Breast epithelium (tissue), 4 donors: ENCODE measurements at places on chromosomes 7 and 10. TPM values are rescaled to one million over a fixed set of nuclear protein-coding genes. Genes with fewer than 3 reads are reported as not detected.

The PAPOLB gene
- total RNA-seq, result 0.15 TPM

DNA sequence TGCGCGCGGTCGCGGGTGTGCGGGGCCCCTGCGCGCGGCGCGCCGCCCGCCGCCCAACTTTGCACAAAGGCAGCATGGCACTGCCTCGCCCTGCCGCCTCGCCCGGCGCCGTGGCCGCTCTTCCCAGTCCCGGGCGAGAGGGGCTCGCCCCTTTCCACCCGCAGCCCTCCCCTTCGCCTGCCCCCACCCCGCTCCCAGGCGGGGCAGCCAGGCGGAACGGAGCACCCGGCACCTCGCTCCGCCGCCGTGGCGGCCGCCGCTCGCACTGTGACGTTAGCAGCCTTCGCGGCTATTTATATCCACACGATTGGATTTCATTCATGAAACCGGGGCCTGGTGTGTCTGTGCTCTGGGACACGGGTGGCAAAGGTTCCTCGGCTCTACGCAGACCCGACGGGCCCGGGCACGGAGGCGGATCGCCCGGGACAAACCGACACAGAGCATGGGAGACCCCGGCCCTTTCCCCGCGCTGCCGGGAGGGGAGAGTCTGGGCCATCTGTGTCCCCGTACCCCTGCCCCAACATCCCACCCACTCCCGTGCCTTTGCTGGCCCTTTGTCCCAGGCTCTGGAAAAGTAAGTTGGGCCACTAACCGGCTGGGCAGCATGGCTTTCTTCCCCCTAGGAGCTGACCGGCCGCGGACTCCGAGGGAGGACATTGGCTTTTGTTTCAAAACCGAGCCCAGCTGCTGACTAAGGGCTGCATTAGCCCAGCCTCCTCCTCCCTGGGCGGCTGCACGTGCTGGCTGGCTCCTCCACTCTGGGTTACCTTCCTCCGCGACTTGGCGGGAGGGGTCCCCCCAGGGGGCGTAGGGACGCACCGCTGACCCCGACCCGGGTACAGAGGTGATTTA is at the start of gene RHOBTB1:
Gene RHOBTB1 (minus strand): TSS at position 128 of the 852 bp plus-strand sequence. CDS start 32,643 bp downstream, outside the sequence.
- peak; percentile 48 for DNase-seq

GRCh38 chr10:67609996-67610793 is 85.8 kb downstream of the CTNNA3 start:
- no peak for DNase-seq

DNA sequence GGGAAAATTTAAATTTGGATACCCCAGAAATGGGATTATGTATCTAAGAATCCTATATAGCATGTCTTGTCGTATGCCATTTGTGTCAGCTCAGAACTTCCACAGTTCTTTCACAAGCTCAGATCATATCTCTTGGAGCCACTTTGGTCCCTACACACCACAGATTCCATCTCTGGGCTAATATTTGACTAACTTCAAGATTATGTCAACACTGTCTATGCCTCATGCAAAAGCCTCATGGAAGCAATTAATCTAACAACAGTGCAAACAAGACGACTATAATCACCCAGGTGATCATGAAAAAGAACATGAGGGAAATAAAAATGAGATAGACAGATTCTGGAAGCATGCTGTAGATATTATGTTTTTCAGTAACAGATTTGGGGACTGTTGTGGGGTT is 189.1 kb downstream of the LRRTM3 start:
- no peak for DNase-seq

The ATOH7 gene
- total RNA-seq, result not detected

The GPR146 gene
- 24.1 TPM for total RNA-seq

- DNase-seq, result no peak
Measured at GRCh38 chr10:88309365-88309764, 273.8 kb downstream of the RNLS start.

The ADIRF gene
- 1,074 TPM for total RNA-seq

- DNase-seq, result no peak
Measured at GRCh38 chr7:130942211-130942964, 208.4 kb upstream of the KLF14 start.

The ARMC3 gene
- total RNA-seq, result not detected

DNA sequence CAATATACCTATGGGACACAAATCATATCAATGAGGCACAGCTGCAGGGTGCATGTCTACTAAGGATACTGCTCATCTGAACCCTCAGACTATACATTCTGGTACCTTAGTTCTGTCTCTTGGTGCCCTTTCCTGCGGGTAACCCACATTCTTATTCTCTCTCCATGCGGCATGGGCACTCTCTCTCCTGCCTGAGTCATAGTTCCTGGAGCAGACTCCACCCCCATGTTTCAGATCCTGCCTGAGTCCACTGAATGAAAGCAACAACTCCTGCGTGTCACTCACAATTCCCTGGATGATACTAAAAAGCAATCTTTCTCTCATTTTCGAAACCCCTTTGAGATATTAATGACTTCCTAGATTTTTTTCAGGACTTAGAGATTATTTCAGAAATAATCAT is 653.1 kb upstream of the C7orf33 start:
- DNase-seq, result no peak

GRCh38 chr10:91944880-91945630 is 21.5 kb downstream of the BTAF1 start:
- no peak for DNase-seq

The SLC26A3 gene
- not detected for total RNA-seq

GRCh38 chr10:126478546-126478945 is 90.3 kb upstream of the ADAM12 start:
- no peak for DNase-seq

- no peak for DNase-seq
Measured at GRCh38 chr7:123769371-123769770, 20.6 kb upstream of the WASL start.

The ESYT2 gene
- 155 TPM for total RNA-seq

DNA sequence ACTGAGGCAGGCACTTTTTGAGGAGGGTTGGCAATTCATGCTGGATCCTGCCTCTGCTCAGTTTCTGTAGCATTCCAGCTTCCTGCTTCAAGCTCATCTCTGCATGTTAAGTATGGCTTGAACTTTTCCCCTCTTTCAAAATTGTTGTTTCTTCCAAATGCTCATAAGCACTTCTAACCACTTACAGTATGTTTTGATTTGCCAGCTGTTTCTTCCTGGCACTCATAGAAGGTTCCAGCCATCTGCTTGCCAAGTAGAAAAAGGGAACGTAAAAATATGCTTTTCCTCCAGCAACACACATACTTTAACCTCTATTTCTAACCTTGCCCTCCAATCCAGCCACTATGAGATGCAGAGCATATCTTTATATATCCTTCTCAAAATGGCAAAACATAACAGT is 692.6 kb upstream of the COBL start:
- no peak for DNase-seq

The MMD2 gene
- not detected for total RNA-seq

The SUN3 gene
- total RNA-seq, result not detected

GRCh38 chr7:87116315-87116714 is 35.9 kb upstream of the DMTF1 start:
- DNase-seq, result no peak

- DNase-seq, result no peak
Measured at GRCh38 chr10:123864923-123865322, 26.7 kb downstream of the CPXM2 start.

DNA sequence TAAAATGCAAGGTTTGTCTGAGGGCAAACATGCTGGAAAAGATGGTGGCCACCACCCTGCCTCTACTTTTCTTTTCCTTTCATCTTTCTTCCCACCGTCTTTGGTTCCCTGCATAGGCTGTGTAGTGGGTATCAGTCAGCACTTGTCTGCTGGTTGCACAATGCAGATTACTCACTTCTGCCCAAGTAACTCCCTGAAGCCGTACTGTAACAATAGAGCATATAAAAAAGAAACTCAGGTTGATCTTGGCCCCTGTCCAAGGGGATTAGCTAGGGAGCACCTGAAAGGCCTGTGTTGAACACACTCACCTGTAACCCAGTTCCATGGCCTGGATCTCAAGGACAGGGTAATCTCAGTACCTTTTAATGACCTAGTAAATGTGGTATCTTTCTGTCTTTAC is 533.0 kb upstream of the GALNT17 start:
- no peak for DNase-seq

GRCh38 chr7:133539016-133539415 is 286.1 kb downstream of the EXOC4 start:
- no peak for DNase-seq

The HMX3 gene
- not detected for total RNA-seq

The ADAM12 gene
- total RNA-seq, result 16.4 TPM

The PPP1R17 gene
- not detected for total RNA-seq

- no peak for DNase-seq
Measured at GRCh38 chr7:6158424-6159096, 113.9 kb downstream of the CYTH3 start.

GRCh38 chr10:34918776-34919315 is 103.8 kb upstream of the PARD3 start:
- DNase-seq, result no peak

The GTF2IRD1 gene
- 18.7 TPM for total RNA-seq

The CADPS2 gene
- total RNA-seq, result 67.5 TPM

The GHRHR gene
- not detected for total RNA-seq

DNA sequence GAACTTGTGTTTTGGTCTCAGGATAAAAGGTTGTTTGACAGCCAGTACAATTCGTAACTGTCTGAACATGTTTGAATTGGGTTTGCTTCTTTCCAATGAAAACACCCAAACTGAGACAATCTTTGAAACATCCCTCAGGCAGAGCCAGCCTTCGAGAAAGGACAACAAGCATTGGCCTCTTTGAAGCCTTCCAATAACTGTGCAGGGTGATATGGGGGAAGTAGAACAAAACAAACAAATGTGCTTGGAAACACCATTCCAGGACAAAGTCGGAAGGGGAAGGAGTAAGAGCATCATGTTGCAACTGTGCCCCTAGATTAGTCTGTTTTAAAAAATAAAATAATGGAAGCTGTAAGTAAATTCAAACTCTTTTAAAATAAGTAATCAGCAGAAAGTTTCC is 39.5 kb downstream of the IL2RA start:
- no peak for DNase-seq

DNA sequence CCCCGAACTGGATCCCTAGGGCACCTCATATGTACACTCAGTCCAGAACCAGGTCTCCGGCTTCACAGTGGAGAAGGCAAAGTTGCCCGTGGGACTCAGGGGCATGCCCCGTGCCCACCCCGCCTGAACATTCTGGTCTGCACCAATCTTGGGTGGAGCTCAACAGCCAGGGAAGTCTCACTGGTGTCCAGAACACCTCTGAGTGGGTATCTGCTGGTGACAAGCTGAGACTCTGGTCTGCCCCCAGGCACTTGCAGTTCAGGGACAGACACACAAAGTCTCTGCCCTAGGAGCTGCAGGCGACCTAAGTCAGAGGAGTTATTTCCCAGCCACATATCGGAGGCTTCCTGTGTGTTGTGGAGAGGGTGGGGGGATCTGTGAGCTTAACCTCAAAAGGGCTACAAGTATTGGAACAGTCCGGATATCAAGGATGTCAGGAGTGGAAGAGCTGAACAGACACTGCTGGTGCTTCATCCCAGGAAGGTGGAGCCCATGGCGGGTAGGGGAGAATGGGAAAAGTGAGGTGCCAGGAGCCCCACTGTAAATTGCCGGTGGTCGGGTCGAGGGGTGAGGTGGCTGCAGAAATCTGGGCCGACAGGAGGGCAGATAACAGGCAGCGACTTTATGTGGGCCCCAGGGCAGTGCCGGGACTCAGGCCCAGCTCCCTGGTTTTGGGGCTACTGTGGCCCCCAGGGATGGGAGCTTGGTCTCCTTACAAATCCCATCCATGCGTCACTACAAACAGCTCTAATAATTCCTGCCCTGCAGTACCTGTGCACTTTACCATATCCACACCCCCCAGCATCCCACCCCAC is 8.6 kb upstream of the TLX1 start:
- DNase-seq, result no peak

DNA sequence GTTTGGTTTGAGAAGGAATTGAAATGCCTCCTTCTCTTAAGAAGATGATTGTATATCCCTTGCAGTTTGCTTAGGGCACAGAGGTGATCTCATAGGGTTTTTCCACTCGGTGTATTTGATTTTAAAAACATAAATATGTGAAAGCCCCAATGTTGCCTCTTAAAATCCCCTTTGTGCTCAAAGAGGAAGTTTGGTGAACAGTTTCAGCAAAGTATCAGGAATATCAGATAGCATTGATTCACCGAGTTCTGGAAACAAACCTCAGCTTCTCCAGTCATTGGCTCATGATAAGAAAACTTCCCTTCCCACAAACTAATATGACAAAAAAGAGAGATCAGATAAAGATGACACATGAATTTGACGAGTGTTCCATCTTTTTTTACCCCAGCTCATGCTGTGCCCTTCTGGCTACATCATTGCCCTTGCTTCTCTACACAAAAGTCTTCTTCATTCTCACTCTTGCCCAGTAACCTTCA is 20.1 kb upstream of the SMNDC1 start:
- DNase-seq, result no peak

The PLXNA4 gene
- 32.5 TPM for total RNA-seq

The EPHA1 gene
- total RNA-seq, result 15.4 TPM

GRCh38 chr10:21257919-21258318 is 267.6 kb downstream of the SKIDA1 start:
- no peak for DNase-seq

- no peak for DNase-seq
Measured at GRCh38 chr7:122789156-122789555, 86.4 kb upstream of the RNF148 start.

GRCh38 chr7:69912846-69913245 is 314.6 kb downstream of the AUTS2 start:
- DNase-seq, result no peak

GRCh38 chr10:118596426-118597124 is 1.1 kb upstream of the PRLHR start:
- no peak for DNase-seq

The MMP21 gene
- 0.59 TPM for total RNA-seq

The TUBAL3 gene
- 1.6 TPM for total RNA-seq

- no peak for DNase-seq
Measured at GRCh38 chr7:92917230-92917629, 80.9 kb upstream of the CDK6 start.

- no peak for DNase-seq
Measured at GRCh38 chr10:96560966-96561887, 25.6 kb downstream of the TM9SF3 start.

- DNase-seq, result no peak
Measured at GRCh38 chr10:101114646-101115045, 16.5 kb upstream of the TLX1 start.

- DNase-seq, result no peak
Measured at GRCh38 chr7:55591282-55591931, 19.1 kb upstream of the VOPP1 start.

GRCh38 chr10:11142777-11143176 is 125.1 kb downstream of the CELF2 start:
- no peak for DNase-seq

The EVX1 gene
- not detected for total RNA-seq

The TMEM225B gene
- 4.5 TPM for total RNA-seq

The FOXI2 gene
- total RNA-seq, result not detected

GRCh38 chr10:52701647-52702046 is 70.9 kb downstream of the MBL2 start:
- DNase-seq, result no peak

The ZNF365 gene
- total RNA-seq, result 0.66 TPM

- no peak for DNase-seq
Measured at GRCh38 chr10:100826661-100826982, 81.2 kb downstream of the PAX2 start.

- DNase-seq, result no peak
Measured at GRCh38 chr7:123772652-123773051, 23.8 kb upstream of the WASL start.

The EBLN1 gene
- not detected for total RNA-seq
